ENCODE measurements at places on chromosomes 4 and X.

DNA sequence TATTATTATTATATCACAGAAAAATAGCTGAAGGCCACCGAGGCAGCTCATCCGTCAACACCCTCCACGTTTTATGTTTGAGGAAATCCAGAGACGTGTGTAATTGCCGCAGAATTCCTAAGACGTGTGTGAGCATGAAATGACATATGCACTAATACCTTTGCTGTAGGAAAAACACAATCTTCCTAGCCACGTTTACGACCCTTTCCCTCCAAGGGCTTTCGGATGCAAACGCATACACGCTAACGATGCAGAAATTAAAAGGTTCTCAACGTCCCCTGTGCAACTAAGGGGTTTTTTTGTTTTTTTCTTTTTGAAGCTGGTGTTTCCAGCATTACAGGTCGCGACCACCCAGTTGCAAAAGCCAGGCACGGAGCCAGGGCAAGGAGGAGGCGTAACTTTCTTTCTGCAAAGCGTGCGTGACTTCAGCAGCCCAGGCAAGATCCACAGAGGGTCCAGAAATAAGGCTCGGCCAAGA is 33.8 kb downstream of the CRLF2 start:
- DNase-seq = peak; percentile 7

GRCh38 chr4:61003301-61003700 is 196.8 kb upstream of the ADGRL3 start:
- no peak for DNase-seq

DNA sequence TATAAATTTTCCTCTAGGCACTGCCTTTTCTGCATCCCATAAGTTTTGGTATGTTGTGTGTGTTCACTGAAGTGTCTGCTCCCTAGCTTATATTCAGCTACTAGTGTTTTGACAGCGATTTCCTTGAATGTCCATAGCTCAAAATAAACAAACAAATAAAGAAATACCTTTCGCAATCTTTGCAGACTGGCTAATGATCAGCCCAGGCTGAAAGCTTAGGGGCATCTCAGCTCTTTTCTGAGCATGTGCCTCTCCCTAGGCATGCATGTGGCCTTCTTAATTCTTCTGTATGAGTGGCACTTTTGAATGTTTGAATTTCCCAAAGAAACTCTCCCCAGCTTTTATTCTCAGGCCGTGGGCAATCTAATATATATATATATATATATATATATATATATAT is 44.6 kb upstream of the SHROOM4 start:
- DNase-seq = no peak

DNA sequence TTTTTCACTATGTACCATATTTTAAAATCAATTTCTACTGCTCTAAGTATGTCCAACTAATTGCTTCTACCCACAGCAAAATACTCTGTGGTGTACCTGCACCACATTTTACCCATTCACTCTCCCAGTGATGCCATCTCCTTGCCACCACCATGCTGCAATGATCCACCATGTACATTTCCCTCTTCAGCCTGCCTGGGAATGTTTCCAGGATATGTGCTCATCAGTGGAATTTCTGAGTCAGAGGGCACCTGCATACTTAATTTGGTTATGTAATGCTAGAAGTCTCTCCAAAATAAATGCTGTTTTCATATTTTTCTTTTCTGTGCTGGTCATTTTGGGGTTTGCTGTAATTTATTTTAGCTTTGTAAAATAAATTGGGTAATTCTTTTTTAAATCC is 33.2 kb upstream of the OCIAD2 start:
- DNase-seq = peak; percentile 78

DNA sequence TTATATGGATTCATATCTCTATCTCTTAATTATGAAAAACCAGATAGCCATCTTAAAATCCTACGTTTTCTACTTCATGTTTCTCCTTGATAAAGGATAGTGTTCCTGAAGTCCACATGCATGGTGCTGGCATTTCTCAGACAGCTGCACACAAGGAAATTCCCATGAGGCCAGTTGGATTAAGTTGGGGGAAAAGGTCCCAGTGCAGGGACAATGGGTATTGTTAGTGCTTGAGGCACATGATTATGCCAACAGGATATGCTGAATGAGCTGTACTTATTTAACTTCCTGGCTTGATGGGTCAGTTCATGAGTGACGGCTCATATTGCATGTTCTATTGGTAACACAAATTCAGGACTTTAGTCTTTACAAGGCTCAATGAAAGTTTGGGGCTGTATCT is 913.9 kb upstream of the NDST4 start:
- DNase-seq = peak; percentile 92

DNA sequence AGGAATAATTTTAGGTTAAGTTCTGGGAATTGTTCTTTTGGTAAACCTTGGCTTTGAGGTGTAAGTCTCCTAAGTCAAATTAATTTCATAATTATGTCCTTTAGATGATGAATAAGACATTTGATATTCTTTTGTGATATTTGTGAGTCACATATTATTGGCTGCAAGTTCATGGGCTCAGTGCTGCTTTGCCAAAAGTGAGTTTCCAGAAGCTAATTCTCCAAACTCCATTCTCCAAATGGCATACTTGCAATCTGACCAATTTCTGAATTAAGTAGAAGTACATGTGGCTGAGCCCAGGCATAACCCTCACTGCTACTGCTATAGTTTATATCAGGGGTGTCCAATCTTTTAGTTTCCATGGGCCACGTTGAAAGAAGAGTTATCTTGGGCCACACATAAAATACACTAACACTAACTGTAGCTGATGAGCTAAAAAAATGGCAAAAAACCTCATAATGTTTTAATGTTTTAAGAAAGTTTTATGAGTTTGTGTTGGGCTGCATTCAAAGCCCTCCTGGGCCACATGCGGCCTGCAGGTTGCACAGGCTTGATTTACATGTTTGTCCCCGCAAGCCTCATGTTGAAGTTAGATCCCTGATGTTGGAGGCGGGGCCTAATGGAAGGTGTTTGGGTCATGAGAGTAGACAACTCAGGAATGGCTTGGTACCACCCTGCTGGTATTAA is 196.1 kb downstream of the ZNF330 start:
- no peak for DNase-seq

- DNase-seq = no peak
Measured at GRCh38 chrX:150361777-150362351, 1.3 kb upstream of the MAMLD1 start.

DNA sequence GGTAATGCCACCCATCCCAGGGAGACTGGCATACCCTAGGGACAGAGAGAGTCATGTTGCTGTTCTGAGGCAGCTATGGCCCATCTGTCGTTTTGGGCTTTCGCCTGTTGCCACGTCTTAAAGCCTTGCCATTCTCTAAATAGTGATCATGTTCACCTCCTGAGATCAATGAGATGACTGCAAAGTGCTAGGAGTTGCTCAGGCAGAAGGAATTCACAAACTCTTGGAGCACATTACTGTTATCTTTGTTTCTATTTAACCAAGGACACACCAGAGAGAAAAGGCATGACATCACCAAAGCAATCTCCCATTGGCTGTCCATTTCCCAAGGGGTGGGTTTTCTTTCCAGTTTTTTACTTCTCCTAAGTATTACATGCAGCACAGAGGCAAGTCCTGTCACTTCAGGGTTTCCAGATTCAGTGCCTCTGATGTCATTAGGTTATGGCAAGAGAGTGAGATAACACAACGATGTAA is 37.1 kb upstream of the SETD7 start:
- no peak for DNase-seq

DNA sequence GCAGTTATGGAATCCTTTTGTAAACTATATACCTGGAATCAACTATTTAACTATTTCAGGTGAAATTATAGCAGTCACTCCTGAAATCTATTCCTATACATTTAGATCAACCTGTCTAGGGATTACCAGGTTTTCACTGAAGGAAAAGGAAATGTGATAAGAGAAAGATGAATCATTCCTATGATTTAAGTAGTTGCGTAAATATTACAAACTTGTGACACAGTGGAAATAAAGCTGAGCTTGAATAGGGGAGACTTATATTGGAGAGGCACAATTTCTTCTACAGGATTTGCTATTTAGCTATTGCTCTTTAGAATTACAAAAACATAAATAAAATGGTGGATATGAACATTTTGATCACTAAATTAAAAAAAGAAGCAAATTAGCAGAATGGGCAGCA is 284.1 kb upstream of the EPHA5 start:
- no peak for DNase-seq

- no peak for DNase-seq
Measured at GRCh38 chr4:179607003-179607402, 2164.8 kb upstream of the AGA start.
